Stimulated activated CD8-positive, alpha-beta memory T cell treated with anti-CD3 and anti-CD28 coated beads, Interleukin-15, amount 100 ng/mL, for 1 hour (primary cell): ENCODE measurements at places on chromosomes 6 and 20.

DNA sequence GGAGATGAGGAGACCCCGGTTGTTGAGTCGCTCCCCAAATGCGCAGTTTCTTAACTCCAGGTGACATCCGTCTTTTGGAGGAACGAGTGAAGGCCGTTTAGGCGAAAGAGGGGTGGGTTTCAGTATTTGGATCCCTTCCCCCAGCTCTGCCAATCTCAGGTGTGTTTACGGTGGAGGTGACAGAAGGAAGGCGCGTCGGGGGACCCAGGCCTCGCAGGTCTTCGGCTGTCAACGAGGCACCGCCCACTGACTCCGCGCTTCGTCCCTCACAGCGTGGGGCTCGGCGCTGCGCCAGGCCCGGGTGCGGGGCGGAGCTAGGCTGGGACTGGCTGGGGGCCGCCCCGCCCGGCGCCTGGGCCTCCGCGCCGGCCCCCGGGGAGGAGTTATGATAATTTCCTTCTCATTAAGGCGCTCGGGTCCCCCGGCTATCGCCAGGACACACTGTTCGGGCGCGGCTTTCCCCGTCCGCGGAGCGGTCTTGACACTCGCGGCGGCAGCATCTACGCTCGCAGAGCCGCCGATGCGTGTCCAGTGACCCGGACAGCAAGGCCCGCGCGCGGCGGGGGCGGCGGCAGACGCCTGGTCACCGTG is at the start of gene TFAP2C:
Gene TFAP2C (plus strand): TSS at position 434 of the 591 bp plus-strand sequence. CDS start 239 bp downstream, outside the sequence.
- no peak for DNase-seq

DNA sequence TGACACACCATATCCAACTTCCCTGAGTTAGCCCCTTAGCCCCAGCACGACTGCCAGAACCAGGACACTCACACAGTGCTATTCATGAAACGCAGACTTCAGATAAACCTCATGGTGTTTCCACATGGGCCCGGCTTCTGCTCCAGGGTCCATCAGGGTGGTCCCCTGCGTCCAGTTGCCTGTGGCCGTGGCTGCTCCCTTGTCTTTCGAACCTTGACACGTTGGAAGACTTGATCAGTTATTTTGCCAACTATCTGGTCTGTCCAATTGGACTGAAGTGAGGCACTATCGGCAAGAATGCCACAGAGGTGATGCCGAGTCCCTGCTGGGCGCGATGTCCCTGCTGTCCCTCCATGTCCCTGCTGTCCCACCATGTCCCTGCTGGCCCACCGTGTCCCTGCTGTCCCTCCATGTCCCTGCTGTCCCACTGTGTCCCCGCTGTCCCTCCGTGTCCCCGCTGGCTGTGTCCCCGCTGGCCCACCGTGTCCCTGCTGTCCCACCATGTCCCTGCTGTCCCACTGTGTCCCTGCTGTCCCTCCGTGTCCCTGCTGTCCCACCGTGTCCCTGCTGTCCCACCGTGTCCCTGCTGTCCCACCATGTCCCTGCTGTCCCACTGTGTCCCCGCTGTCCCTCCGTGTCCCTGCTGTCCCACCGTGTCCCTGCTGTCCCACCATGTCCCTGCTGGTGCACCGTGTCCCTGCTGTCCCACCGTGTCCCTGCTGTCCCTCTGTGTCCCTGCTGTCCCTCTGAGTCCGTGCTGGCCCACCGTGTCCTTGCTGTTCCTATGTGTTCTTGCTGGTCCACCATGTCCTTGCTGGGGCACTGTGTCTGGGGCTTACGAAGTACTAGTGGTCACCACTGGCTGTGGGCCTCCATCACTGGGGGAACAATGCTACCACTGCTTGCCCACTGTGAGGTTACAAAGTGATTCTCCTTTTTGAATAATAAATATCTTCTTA is 251.4 kb downstream of the DLL1 start:
- DNase-seq, result no peak

DNA sequence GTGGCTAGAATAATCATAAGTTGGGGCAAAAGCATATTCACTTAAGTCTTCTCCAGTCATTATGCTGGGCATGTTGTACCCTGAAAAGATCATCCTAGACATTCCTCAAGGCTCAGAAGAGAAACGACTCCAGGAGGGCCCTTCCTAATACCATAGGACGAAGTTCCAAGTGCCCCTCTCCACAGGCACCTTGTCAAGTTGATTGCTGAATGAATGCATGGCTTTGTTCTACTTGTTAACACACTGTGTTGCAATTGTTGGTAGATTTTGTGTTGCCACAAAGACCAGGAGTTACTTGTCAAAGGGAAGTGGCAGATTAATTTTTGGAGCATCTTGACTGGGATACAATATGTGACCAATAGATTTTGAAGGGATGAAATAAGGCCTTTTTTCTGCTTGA is 194.3 kb upstream of the SMLR1 start:
- no peak for DNase-seq

DNA sequence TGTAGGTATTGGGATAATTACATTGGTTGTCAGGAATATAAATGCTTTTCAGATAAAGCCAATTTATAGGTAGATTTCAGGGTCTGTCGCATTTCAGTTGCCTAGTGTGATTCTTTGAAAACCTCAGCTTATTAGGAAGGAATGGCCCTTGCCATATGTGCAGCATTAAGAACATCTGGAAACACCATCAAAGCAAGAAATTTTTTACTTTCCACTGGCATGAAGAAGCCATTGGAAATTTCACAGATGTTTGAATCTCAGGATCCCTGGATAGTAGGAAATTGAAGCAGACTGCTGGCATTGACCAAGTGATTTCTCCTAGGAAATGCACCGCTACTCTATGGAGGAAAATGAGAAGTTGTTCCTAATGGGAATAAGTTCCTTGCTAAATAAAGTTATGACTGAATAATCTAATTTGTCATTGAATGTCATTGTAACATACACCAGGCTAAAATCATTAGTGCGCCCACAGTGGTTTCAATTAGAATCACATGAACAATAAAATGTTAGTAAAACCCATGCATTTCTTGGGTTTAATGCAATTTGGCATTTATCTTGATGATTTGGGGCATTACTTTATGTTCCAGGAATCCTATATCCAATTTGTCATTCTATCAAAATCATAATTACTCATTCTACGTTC is 950.1 kb downstream of the EPHA7 start:
- DNase-seq, result no peak

DNA sequence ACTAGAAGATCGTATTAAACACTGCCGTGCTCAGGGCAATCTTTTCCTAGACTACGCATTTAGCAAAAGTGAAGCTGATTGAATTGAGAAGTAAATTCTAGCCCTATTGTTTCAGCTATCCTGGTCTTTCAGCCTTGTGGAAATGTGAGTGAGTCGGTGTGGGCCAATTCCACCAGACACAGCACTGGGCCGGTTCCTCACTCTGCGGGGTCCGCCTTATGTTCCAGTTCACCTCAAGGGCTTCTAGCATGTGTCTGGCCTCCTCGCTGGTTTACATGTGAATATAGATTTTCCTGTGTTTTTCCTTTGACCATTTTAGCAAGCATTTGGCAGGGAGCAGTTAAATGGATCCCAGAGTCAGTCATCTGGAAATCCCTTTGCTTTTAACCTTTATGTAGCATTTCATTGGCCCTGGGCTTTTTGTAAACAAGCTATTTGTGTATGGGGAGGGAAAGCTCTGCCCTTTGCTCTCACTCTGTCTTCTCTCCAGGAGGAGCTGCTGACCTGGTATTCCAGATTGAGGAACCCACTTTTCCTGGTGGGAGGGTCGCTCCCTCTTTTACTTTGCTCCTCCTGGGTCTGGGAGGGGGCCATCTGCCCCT is 12.4 kb upstream of the GTSF1L start:
- no peak for DNase-seq

DNA sequence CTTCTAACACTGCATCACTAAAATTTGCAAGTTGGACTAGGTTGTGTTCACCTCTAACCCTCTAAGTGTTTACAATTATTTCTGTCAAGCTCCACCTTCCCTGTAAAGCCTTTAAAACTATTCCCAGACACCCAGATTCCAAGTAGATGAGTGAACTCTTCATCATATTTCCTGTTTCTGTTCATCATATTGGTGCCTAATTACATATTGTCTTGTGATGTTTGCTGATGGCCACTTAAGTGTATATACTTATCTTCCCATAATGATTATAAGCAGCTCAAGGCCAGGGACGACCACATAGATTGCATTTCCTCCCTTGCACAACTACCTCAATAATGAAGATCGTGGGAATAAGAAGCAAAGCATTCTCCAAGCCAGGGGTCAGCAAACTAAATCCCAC is 16.8 kb downstream of the TNFRSF21 start:
- no peak for DNase-seq

DNA sequence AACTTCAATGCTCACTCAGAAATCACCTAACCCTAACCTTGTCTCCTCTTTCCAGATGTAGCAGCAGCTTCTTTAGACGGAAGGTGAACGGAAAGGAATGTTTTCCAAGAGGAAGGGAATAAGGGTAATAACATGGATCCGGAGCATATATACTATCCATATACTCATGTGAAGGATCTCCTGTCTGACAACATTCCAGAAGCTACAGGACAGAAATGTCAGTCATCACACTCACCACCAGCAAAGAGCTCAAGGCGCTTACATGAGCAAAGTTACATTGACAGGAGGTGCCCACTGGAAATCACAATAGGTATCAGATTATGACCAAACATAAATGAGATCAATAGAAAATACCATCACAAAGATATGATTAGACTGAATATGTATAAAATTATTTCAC is 122.1 kb upstream of the CCDC28A start:
- DNase-seq, result no peak

GRCh38 chr6:143485967-143486366 is 25.6 kb downstream of the FUCA2 start:
- no peak for DNase-seq

- no peak for DNase-seq
These were observed 2.0 kb downstream of the SCRT2 start for GRCh38 chr20:673603-674001.

DNA sequence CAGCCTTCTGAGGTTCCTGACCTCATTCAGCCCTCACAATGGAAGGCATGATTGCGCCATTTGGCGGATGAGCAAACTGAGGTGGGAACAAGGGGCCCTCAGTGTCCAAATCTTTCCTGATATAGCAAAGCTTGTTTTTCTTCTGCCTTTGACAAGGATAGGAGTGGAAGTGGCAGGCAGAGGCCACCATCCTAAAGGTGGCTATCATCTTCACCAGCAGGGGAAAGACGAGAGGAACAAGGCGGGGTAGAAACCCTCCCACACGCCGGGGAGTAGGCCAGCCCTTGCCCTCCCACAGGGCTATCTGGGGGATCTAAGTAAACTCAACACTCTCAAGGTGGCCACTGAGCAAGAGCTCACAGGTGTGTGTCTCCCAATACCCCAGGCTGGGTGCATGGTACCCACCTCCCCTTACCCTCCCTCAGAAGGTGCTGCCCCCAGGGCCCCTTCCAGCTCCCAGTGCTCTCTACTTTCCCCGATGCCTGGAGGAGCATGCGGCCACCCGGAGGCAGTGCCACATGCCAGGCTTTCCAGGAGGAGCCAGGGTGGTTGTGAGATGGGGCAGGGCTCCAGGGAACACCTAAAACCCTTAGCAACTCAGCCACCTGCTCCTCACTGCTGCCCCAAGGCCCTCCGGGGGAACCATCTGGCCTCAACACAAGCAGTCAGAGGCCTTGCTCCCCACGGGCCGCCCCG is 11.2 kb downstream of the SPDEF start:
- no peak for DNase-seq

GRCh38 chr6:134954272-134955000 is 4.5 kb upstream of the ALDH8A1 start:
- no peak for DNase-seq
